EL (cell line): ENCODE measurements at places on chromosomes 3 and 15.

GRCh38 chr3:141972399-141972798, 96.0 kb downstream of the ATP1B3 start:
- no peak for DNase-seq

- DNase-seq = no peak
Measured at GRCh38 chr3:12236351-12236750, 52.5 kb upstream of the PPARG start.

DNA sequence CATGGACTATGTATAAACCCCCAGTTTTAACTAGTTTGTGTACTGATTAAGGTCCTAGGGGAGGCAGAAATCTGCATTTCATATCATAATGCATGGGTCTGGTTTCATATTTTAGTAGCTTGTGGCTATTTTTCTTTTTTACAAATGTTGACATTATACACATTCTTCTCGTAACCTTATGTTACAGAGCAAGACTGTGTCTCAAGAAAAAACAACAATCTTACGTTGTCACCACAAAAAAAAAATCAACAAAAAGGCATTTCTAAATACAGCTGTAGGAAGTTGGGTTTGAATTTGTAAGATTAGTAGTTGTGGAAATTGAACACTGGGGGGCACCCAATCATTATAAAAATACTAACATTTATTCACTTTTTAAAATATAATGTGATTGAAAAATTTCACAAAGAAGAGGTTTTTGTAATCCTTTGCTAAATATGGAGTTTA, 17.9 kb downstream of the SERP1 start:
- DNase-seq = peak; percentile 26

- no peak for DNase-seq
Measured at GRCh38 chr3:9902372-9903237, at the start of gene IL17RE. IL17RE (plus strand) TSS chr3:9902848; CDS start chr3:9902933, 85 bp downstream.

DNA sequence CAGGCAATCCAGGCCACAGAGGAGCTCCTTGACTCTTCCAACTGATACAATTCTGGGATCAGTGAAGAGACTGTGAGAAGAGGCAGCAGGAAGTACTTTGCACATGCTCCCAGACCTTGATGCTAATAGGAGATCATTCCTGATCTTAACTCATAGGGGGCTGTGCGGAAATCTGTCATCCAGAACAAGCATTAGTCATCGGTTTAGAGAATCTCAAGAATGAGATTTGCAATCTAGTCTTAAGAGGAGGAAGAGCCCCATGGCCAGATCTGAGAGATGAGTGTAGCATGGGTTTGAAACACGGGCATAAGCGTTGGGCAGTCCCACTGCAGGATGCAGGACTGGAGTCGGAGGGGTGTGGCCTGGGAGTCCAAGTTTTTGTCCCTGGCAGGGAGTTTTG, 1081.1 kb downstream of the NAALADL2 start:
- peak; percentile 79 for DNase-seq

GRCh38 chr3:172839679-172840078, 89.2 kb downstream of the ECT2 start:
- DNase-seq = no peak

- no peak for DNase-seq
Measured at GRCh38 chr3:177193688-177194268, 3.5 kb downstream of the TBL1XR1 start.

- no peak for DNase-seq
Measured at GRCh38 chr3:157956850-157957249, 149.4 kb downstream of the SHOX2 start.

GRCh38 chr3:39025222-39025970, 26.3 kb downstream of the SCN11A start:
- DNase-seq = no peak

- no peak for DNase-seq
Measured at GRCh38 chr3:120013481-120013880, 80.8 kb downstream of the GSK3B start.

DNA sequence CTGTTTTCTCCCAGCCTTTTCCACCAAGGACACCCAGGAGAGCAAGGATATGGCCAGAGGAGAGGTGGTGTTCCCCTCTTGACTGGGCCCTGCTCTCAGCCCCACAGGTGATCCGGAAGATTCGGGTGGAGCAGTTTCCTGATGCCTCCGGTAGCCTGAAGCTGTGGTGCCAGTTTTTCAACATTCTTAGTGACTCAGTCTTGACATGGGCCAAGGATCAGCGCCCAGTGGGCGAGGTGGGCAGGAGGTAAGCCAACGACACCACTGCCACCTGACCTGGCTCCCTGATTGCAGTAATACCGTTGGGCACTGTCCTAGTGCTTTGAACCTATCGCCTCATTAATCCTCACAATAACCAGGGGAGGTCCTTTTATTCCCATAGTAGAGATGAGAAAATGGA, 25.3 kb upstream of the SLC28A1 start:
- DNase-seq = no peak
